ENCODE measurements at places on chromosomes 5 and 9. TPM values are rescaled to one million over a fixed set of nuclear protein-coding genes. Genes with fewer than 3 reads are reported as not detected.

GRCh38 chr9:123784518-123784917 lies 145.4 kb downstream of the DENND1A start:
- peak; percentile 66 for DNase-seq

DNA sequence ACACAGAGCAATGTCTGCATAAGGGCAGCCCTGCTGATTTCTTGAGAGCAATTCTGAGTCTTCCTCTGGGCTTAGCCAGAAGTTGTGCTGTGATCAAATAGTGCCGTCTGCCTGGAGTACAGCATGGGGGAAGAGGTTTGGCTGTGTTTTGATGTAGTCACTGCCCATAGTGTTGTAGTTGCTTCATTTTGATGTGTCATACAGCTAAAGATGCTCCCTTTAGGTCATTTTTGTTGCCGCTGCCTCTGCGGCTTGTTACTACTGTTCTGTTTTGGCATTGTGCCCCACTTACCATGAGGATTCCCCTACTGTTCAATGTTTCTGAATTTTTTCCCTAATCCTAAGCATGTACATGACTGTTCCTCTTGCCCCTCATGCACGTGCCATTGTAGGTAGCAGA lies 23.0 kb downstream of the SLC36A1 start:
- peak; percentile 23 for DNase-seq

GRCh38 chr5:124134941-124135340 lies 611.5 kb downstream of the ZNF608 start:
- DNase-seq, result no peak

- no peak for DNase-seq
Observed at GRCh38 chr5:56540266-56540665, 275.1 kb upstream of the MAP3K1 start.

DNA sequence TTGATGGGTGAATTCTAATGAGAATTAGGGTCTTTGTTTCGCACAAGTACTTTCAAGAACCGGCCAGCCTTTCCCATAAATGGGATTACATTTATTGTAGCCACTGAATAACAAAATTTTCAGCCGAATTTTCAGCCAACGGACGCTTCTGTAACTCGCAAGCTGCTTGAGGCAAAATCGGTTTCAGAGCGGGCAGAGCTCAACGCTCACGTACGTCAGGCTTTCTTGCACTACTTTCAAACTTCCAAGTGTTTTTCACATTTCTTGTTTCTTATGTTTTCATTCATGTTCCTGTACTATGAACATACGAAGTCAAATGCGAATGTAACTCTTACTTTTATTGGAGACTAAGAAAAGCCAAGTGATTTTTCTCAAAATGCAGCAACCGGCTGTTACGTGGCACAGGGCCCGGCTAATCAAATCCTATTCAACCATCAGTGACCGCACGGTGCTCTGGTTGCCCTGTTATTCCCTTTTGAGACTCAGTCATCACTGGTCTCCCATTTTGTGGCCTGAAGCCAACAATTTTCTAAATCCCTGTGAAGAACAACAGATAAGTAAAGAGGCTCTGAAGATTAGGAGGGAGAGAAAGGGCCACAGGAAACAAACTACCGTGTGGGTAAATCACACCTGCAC lies 68.5 kb downstream of the SLC28A3 start:
- peak; percentile 19 for DNase-seq

- DNase-seq, result no peak
Observed at GRCh38 chr5:18761801-18762200, 1127.5 kb downstream of the TAF11L14 start.

GRCh38 chr5:94263068-94263467 lies 355.3 kb downstream of the KIAA0825 start:
- no peak for DNase-seq

GRCh38 chr5:145385276-145385675 lies 449.9 kb downstream of the PRELID2 start:
- DNase-seq, result no peak

- peak; percentile 20 for DNase-seq
Observed at GRCh38 chr5:36602704-36603321, 3.6 kb upstream of the SLC1A3 start.

The THBS4 gene
- total RNA-seq, result under 0.01 TPM

The IL5 gene
- not detected for total RNA-seq

The FGD3 gene
- total RNA-seq, result under 0.01 TPM

The DMRT3 gene
- total RNA-seq, result not detected

All from fibroblast of villous mesenchyme (primary cell).